AG04449 (cell line): ENCODE measurements at places on chromosomes 1 and 21.
A peak's percentile ranks its signal among the peaks of the same experiment; 100 is the strongest.

DNA sequence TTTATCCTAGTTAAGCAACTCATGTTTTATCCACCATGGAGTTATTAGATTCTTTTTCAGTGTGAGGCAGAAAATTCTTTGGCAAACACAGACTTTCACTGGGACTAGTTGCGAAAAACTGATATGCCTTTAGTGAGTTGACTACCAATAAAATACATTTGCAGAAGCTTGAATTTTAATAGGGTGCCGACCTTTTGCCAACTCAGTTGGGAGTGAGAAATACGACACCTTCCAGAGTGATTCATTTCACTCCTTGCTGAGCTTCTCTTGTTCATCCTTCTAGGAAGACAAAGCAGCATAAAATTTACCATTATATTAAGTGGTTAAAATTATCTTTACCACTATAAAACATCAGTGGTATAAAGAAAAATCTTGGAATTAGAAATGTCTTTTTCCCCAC lies 1.2 kb upstream of the KRTAP23-1 start:
- no peak for DNase-seq

- DNase-seq, result peak; percentile 86
These were observed 221.2 kb downstream of the FMN2 start for GRCh38 chr1:240312872-240313271.

DNA sequence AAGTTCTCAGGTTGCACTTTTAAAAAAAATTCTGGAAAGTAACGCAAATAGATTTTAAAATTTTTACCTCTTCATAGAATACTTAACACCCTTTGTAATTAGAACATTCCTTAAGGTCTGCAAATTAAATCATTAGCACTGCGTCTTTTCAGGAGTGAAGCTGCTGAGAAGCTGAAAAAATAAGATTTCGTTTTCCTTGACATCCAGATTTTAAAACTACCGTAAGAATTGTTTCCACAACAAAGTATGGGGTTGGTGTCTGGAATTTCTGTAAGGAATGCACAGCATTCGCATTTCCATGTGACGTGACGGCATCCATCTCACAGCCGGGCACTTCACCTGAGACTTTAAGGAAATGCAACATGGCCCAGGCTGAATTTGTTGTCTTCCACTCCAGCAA lies 76.3 kb upstream of the COX20 start:
- no peak for DNase-seq

DNA sequence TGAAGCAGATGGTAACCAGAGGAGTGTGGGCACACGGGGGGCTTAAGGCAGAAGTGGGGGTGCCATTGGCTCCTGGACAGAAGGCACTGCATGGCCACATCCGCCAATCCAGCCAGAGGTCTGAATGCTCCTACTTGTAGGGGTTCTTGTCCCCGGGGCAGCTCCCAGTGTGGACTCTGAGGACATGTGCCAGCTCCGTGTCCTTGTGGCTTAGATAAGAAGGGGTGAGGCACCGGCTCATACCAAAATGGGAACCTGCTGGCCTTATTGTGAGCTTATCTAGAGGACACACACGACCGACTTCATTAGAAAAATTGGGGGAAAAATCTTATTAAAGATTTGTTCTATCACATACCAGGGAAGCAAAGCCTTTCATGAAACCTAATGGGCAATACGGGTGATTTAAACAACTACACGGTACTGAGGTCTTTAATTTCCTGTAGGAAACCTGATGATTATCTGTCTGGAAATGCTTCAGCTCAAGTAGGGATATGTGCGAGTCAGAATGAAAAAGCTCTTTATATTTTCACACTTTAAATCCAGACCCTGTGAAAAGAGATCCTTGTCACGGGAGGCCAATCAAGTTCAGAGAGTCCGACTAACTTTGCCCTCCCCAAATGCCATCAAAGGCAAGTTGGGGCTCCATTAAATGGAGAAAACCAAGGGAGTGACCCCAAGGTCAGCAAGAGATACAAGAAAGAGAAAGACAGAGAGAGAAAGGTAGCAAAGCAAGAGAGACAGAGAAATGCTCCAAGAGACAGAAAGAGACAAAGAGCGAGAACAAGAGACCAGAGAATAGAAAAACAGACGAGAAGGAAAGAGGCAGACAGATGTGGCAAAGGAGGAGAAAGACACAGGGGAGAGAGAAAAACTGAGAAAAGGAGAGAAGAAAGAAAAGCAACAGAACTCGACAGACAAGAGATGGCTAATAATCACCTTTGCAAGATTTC lies 14.1 kb upstream of the KCNN3 start:
- DNase-seq, result no peak

GRCh38 chr1:17924578-17924977 lies 169.4 kb downstream of the ACTL8 start:
- no peak for DNase-seq

DNA sequence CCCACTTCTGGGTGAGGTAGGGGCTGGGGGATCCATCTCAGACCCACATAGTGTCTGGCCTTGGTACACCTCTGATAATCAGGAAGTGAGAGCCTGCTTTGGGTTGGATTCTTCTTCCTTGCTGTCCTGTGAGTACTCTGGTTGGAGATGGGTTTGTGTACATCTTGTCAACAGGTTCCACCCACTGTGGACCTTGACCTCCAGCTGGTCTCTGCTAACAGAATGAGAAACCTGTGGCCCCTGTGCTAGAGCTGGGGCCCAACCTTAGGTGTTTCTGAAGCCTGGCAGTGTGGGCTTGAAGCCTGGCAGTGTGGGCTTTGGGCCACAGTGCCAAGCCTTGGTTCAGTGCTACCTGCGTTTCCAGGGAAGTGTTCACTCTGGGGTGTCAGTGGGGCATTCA lies 2.6 kb downstream of the ZBTB48 start:
- no peak for DNase-seq
